Stimulated activated CD8-positive, alpha-beta memory T cell treated with anti-CD3 and anti-CD28 coated beads, Interleukin-15, amount 100 ng/mL, for 4 hours (primary cell): ENCODE measurements at places on chromosomes 3 and 15.

DNA sequence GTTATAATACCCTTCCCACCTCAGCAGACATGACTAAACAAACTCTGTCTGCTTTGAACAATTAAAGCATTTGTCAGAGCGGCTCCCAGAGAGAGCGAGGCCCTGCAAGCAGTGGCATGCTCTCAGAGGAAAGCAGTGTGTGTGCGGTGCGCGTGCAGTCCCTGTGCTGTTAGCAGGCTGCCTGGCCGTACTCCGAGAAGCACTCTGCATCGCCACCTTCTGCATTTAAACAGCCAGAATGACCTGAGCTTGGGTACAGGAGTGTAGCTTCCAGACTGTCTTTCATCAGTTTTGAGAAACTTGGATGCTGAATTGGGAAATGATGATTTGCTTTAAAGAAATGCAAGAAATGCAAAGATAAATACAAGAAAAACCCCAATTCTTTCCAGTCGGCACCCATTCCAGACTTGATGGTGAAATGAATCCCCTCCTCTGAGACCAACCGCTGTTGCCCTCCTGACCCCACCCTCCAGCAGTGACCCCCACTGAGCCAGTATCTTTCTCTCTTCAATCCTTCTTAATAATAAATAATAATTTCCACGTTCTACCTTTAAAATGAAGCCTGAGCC is 113.5 kb downstream of the VGLL4 start:
- DNase-seq, result no peak

DNA sequence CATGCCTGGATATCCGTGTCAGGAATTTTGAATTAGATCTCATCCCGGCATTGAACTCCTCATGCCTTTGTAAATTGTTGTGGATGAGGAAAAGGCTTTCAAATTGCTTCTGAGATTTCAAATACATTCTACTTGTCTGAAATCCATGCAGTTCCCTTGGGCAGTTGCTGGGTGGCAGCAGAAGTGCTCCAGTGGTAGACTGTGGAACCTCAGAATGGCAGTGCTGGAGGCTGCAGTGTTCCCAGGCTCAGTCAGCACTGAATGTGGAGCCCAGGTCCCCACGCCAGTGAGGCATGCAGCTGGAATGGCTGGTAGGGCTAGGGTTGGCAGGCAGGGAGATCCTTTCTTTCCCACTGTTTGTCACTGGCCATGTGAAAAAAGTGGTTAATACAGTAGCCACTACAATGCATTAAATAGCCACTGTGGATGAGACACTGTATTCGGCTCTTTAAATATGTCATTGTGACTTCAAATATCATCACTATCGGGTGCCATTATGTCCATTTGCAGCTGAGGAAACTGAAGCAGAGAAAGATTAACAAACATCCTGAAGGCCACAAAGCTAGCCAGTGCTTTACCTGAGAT is 98.6 kb downstream of the TPRG1 start:
- DNase-seq, result no peak

- no peak for DNase-seq
These were observed 6.8 kb upstream of the ZNF770 start for GRCh38 chr15:34994925-34995324.

GRCh38 chr3:127286571-127287140 is 1.2 kb downstream of the PRR20G start:
- DNase-seq, result no peak

DNA sequence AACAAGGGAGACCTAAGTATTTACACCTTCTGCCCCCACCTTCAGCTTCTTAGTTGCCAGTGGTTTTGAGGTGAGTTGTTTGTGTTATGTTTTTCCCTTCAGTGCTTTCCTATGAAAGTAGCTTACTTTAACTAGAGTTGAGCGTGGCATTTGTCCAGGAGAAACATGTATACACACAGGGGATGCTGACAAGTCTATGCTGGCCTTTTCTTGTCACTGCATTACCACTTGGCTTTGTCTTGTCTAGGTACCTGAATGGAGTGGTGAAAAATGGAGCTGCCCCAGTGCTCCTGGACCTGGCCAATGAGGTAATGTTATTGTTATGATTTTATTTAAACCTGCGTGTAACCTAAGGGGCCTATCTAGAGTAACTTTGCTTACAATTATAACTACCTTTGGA is 74.4 kb downstream of the CDIN1 start:
- DNase-seq, result no peak

- no peak for DNase-seq
These were observed 471 bp upstream of the KBTBD8 start for GRCh38 chr3:66997560-66998112.

DNA sequence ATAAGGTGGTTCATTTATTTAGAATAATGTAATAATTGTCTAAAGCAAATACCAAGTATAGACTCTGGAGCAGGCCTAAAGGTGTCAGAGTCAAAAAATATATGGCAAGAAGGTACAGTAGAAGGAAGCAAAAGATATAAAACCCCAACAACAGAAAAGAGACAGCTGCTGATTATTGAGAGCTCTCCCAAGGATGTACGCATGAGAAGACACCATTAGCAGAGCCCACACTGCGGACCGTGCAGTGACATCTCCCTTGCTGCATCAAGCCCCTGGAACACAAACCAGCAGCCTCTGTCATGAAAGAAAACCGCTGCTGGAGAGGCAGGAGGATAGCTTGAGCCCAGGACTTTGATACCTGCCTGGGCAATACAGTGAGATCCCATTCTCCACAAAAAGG is 18.0 kb upstream of the SLC6A20 start:
- no peak for DNase-seq

DNA sequence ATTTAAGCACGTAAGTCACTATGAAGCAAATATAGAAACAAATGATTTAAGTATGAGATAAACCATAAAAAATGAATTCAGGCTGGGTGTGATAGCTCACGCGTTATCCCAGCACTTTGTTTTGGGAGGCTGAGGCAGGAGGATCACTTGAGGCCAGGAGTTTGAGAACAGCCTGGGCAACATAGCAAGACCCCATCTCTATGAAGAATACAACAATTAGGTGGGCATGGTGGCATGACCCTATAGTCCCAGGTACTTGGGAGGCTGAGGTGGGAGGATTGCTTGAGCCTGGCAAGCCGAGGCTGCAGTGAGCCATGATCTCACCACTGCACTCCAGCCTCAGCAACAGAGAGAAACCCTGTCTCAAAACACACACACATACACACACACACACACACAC is 34.2 kb downstream of the TMCC1 start:
- DNase-seq, result no peak
